ENCODE measurements at places on chromosomes 1 and 21. TPM values are rescaled to one million over a fixed set of nuclear protein-coding genes. Genes with fewer than 3 reads are reported as not detected.

LHX8 gene
- total RNA-seq = 2.4 TPM

CCDC30 gene
- total RNA-seq = 11.8 TPM

HRNR gene
- total RNA-seq = not detected

C1orf198 gene
- total RNA-seq = 16.3 TPM

GNAT2 gene
- not detected for total RNA-seq

TMEM200B gene
- total RNA-seq = 0.82 TPM

ITSN1 gene
- total RNA-seq = 73.8 TPM

AGMAT gene
- 0.82 TPM for total RNA-seq

ADORA1 gene
- total RNA-seq = 11.0 TPM

FCGR3B gene
- total RNA-seq = 0.82 TPM

LCE1B gene
- total RNA-seq = not detected

ODF2L gene
- total RNA-seq = 67.7 TPM

PRAMEF1 gene
- total RNA-seq = not detected

IL20 gene
- not detected for total RNA-seq

COP1 gene
- total RNA-seq = 146 TPM

OR2T29 gene
- total RNA-seq = not detected

SLC1A7 gene
- total RNA-seq = not detected

E2F2 gene
- total RNA-seq = 1.2 TPM

NEGR1 gene
- 78.7 TPM for total RNA-seq

PNRC2 gene
- total RNA-seq = 89.3 TPM

HPDL gene
- 1.6 TPM for total RNA-seq

LRRC3 gene
- 3.7 TPM for total RNA-seq

All from frontal cortex (tissue), 4 donors.